Activated CD4-positive, alpha-beta T cell treated with anti-CD3 and anti-CD28 coated beads, Interleukin-2, amount 50 U/mL, for 1 hour (primary cell): ENCODE measurements at places on chromosomes 2 and 18.

DNA sequence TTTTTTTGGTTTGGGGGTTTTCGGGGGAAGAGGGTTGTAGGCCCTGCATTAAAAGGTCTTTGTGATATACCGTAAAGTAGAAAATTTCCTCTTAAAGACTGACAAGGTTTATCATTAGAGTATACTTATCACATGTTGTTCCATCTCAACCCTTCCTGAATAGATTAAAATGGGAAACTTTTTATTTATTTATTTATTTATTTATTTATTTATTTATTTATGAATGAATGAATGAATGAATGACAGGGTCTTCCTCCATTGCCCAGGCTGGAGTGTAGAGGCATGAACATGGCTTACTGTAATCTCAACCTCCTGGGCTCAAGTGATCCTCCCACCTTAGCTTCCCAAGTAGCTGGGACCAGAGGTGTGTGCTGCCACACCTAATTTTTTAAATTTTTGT lies 48.5 kb upstream of the SLC3A1 start:
- no peak for DNase-seq

DNA sequence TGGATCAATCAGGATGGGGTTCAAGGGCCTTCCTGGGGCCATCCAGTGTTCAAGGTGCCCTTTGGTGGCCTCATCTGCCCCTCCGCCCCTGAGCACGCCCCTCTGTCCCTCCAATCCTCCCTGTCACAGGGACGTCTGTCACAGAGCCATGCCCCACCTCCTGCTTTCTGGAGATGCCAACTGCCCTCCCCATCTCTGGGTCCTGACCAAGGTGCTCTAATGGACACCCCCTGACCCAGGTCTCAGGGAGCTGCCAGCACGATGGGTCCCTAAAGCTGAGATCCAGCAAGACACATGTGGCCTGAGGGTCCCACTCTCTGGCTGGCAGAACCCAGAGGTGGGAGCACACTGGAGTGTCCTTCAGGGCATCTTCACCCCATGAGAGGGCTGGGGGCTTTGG lies 2.1 kb upstream of the TEKT4 start:
- no peak for DNase-seq

DNA sequence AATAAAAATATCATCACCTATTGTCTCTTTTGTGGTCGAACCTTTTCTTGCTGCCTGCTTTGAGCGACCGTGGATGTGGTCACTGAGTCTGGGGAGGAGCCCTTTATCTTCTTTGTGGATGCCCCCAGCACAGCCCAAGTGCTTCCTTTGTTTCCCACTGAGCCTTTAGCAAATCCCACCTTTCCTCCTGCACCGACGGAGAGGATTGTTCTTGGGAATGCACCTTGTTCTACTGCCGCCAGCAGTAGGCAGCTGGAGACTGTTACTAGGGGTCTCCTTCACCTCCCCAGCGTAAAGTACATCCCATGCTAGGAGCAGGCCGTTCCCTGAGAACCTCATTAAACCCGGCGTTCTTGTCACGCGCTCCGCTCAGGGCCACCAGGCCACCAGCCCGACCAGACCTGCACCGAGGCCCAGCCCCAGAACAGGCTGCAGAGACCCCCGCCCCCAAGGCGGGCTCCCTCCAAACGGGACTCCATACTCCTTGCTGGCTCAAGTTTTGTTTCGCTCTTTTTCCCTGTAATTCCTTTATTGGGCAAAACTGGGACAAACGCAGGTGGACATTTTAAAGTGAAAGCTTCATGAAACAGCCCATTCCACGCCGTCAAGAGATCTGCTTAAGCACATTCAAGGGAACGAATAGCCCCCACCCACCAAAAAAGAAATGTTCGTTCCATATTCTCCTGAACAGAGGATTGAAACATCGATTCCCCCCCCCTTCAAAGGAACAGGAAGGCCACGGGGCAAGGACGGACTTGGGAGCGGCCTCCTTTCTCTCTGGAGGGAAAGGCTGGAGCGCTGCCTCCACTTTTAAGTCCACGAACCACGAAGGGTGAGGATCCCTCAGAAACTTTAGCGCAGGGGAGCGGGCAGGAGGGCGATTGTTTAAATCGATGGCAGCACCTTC lies 1.1 kb upstream of the MAT2A start:
- peak; percentile 7 for DNase-seq

DNA sequence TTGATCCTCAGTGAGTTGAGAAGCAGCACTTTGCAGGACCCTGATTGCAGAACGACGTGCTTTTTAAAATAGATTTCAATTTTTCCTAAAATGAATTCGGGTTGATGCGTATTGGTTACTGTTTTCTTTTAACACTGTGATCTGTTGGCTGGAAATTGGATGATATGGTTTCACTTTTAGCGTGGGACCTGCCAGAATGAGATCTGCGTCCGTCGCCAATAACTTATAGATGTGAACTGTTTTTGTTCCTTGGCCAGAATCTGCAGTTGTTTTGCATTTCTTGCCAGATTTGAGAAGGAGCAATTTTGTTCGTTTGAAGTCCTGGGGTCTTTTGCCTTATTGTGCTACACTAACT lies 703 bp downstream of the UGGT1 start:
- peak; percentile 2 for DNase-seq

DNA sequence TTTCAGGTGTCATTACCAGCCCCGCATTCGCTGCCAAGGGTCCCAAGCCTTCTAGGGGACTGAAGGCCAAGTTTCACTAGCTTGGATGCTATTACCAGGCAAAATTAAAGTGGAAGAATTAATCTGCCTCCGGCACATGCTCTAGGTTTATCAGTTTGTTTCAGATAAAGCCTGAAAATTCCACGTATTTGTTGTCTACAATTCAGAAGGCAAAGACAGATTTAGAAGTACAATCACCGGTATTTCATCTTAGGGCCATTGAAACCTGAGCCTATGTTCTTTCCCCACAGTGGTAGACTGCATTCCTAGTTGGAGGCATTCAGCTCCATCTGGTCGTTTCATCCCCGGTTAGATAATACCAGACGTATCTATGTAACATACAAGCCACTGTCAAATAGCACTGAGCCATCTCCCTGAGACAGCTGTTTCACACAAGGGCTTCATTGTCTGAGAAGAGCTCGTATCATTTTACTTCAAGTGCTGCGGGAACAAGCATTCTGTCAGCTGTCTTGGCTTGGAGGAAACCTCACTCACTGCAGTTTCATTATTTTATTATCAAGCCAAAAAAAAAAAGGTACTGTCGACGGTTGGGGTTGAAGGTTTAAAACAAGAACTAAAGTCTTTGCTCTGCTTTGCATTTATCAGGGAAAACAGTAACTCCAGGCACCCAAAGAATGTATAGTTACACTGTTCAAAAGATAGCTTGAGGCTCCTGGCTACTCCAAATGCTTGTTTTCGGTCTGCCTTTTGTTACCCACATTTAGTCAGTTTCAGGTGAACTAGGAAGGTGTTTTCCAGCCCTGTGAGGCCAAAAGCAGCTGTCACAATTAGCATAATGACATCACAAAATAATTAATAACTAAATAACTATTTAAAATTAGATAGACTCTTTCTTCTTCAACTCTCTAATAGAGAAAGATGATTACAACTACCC lies 76.7 kb downstream of the TGIF1 start:
- DNase-seq: no peak

- no peak for DNase-seq
Observed at GRCh38 chr2:240372101-240372500, 63.4 kb upstream of the GPC1 start.

DNA sequence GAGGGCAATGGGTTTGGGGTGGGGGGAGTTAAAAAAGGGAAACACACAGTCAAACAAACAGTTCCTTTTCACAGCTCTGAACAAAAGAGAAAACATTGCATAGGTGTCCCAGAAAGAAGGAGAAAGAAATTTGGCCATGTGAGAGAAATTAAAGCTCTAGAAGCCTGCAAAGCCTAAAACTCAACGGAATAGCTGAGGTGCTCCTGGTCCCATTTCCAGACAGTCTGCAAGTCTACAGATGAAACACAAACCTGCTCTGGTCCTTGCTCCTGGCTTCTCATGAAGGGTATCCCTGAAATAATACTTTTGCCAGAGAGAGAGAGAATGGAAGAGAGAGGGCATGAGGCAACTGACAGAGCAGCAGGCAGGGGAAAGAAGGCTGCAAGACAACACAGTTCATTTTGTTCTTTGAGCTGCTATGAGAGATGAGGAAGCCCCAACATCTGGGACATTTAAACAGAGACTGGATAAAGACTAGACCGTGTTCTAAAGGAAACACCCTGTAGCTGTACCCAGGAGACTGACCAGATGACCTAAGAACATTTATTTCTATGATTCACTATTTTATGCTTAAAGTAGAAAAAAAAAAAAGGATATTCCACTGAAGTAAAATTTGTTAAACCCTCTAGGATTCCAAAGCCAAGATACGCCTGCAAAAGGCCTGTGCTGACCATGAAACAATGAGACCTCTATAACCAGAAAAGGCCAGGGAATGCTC lies 57.3 kb upstream of the CYP26B1 start:
- DNase-seq: no peak

DNA sequence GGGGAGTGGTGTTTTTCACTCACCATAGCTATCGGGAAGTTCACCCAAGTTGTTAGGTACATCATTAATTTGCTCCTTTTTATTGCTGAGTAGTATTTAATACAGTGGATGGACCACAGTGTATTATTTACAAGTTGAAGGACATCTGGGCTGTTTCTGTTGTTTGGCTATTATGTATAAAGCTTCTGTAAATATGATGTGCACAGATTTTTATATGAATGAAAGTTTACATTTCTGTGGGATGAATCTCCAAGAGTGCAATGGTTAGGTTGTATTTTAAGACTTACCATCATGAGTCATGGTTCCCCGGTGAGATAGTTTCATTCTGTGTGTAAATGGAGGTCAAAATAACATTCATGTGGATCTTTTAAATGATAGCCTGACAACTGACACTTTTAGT lies 337.4 kb downstream of the PTPRM start:
- DNase-seq: no peak

- no peak for DNase-seq
Observed at GRCh38 chr2:119719261-119719627, 40.2 kb downstream of the TMEM177 start.

GRCh38 chr18:7918701-7919100 lies 351.6 kb downstream of the PTPRM start:
- DNase-seq: no peak

- DNase-seq: no peak
Observed at GRCh38 chr18:7084080-7085065, 33.2 kb downstream of the LAMA1 start.

- no peak for DNase-seq
Observed at GRCh38 chr2:76083248-76083647, 372.5 kb upstream of the GCFC2 start.

DNA sequence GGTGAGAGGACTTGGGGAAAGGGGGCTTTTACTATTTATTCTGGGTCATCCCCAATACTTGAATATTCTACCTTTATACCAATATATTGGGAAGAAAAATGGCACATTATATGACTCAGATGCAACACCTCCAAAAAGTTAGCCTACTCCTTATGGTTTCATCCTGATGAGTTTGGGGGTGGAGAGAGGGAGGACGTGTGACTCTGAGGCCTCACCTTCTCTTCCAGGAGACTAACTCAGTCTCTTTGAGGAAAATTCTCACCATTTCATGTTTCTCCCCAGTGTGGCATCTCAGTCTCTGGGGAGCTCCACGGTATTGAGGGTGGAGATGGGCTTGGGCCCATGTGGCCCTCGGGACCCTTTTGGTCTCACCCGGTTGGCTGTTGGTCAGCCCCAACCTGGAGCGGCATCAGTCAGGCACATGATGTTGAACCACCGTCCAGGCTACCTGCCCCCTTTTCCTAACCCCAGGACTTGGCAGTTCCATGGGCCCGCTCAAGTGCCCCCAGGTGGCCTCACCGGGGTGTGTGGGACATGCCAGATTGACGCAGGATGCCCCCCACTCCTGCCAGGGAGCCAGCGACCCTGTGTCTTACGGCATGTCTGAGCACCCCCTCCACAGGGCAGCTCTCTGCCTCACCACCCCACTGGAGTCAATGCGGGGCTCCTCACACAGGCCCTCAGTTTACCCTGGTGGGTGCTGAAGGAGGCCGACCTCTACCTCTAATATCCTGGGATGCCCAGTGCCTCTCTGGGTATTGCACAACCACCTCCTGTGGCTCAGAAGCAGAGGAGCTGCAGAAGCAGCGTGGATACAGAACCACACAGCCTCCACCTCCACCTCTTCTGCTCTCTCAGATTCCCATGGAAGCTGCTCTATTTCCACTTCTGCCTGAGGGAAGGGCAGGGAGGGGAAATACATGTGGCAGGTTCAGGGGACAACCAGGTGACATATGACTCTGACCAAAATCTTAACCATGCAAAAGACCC lies 297.4 kb downstream of the EIPR1 start:
- DNase-seq: no peak

DNA sequence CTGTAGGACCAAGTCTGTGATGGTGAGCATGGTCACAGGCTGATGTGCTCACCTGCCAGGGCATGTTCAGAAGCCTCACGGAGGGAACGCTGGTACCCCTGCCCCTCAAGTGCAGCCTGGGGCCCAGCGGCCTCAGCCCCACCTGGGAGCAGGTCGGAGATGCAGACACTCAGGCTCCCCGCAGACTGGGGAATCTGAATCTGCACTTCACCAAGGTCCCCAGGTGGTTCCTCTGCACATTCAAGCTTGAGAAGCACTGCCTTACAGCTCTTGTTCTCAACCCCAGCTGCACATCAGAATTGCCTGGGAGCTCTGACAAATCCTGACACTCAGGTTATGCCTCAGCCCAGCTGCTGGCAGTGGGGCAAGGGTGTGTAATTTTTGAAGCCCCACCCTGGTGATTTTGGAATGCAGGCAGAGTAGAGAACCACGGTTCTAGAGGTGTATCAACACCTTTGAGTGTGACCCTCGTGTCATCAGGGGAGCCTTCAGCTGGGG lies 54.8 kb downstream of the CRACDL start:
- DNase-seq: no peak

DNA sequence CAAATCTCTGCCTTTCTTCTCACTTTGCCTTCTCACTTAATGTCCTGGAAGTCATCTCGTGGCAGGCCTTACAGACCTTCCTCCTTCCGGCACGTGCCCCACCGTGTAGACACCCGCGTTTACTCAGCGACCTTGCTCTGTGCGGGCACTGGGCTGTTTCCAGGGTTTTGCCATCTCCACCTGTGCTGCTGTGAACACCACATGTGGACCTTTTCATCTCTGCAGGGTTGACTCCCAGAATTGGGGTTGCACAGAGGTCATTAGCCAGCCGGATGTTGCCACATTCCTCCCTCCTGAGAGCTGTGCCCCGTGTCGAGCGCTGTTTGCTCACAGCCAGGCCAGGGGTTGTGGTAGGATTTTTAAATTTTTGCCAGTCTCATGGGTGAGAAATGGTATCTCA lies 25.4 kb downstream of the KCNG2 start:
- no peak for DNase-seq

GRCh38 chr2:133569286-133569830 lies 1.1 kb upstream of the NCKAP5 start:
- no peak for DNase-seq

GRCh38 chr2:238290091-238290509 lies 1.7 kb upstream of the PER2 start:
- no peak for DNase-seq
